ENCODE measurements at places on chromosomes 6 and 20. TPM values are rescaled to one million over a fixed set of nuclear protein-coding genes. Genes with fewer than 3 reads are reported as not detected.

Gene SLC22A16
- 0.82 TPM for total RNA-seq

Gene IL20RA
- total RNA-seq = 2.3 TPM

Gene PNPLA1
- 0.16 TPM for total RNA-seq

Gene TNFRSF6B
- total RNA-seq = 5.4 TPM

Gene ESF1
- 28.8 TPM for total RNA-seq

Gene NUS1
- 27.1 TPM for total RNA-seq

Gene SLC17A3
- total RNA-seq = not detected

Gene HEY2
- total RNA-seq = 6.6 TPM

Gene CTAGE9
- total RNA-seq = not detected

Measured in camera-type eye (tissue), 1 donor.